Stimulated activated CD4-positive, alpha-beta T cell treated with anti-CD3 and anti-CD28 coated beads, Interleukin-4, amount 100 ng/mL, for 1 hour (primary cell): ENCODE measurements at places on chromosomes 7 and 10.
A peak's percentile ranks its signal among the peaks of the same experiment; 100 is the strongest.

DNA sequence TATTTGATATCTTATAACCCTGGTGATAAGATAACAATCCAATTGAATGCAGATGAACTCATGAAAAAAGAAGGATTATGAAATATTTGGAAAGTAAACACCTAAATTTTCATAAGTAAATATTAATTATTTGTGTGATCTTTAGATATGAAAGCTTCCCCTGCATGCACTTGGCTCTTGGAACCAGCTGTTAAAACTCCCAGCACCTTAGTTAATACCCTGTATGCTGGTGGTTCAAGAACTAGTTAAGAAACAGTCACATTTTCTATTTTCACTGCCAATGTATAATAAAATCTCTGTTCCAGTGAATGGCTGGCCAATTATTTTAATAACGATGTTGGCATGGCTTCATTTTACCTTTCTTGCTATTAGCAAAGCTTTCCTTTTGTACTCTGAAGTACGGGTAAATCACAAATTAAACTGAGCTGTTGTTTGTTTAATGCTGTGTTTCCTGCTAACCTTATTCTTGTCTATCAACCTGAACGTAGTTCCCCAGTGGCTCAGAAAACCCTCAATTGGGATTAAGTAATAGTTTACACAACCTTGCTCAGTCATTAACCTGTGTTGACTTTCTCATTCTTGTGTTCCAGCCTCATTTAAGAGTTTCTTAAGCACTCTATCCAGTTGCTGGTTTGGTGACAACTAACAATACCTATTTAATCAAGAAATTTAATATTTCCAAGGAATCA is 38.9 kb downstream of the MET start:
- no peak for DNase-seq

DNA sequence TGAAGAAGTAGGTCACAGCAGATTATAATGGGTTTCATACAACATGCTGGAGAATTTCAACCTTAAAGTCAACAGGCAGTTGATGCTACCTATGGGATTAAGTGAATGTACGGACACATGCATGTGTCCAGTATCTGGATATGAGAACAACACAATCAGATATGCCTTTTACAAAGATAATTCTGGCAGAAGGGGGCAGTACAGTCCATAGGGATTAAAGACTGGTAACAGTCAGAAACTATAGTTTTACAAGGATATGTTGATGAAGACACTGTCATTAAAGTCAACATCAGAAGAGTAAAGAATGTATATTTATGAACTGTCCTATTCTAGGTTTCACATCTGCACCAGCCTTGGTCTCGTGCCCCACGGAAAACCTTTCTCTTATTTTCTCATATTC is 41.5 kb downstream of the ANKMY2 start:
- no peak for DNase-seq

DNA sequence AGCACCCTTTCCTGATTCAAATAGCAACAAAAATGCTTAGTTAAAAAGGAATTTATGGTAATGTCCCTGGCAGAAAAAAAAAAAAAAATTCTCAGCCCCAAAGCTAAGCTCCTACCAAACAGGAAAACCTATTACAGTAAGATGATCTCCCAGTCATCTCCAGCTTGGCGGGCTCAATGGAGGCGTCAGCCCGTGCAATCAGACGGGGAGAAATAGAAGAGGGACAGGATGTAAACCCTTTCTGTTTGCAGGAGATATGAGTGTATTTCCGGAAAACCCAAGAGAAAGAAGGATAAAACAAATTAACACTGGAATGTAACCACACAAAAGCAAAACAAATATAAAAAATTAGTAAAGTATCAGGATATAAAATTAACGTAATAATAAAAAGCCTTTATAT is 242.8 kb downstream of the TCERG1L start:
- no peak for DNase-seq

GRCh38 chr7:155198901-155199845 is 98.5 kb upstream of the INSIG1 start:
- peak; percentile 56 for DNase-seq

DNA sequence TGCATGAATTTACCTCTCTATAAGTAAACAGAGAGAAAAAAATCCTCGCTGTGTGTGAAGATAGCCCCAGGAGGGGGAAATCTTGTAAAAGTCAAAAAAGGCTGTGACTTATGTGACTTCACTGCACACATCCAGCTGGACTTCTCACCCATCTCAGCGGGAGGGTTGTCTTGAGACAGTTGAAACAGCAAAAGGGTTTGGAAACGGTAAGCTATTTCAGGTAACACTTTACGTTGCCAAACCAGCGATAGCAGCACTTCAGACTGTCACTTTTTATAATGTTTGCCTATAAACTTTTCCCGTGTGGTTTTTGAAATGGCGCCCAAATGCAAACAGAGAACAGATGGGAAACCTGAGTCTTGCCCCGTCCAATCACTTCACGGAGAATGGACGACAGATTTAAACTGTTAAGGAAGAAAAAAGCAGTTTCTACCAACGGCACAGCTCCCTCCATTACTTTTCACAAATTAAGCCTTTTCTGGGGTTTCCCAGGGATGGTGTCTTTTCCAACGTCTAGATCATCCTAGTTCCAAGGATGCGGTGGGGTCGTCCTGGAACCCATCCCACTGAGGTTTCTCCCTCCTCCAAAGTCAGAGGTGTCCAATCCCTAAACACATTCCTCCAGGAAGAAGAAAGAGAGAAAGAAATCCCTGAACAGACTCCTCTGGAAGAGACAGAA is 25.2 kb downstream of the FGFR2 start:
- DNase-seq: no peak

GRCh38 chr7:11343818-11344413 is 370.2 kb downstream of the PHF14 start:
- no peak for DNase-seq
